T-helper 17 cell (primary cell): ENCODE measurements at places on chromosomes 13 and 19. TPM values are rescaled to one million over a fixed set of nuclear protein-coding genes. Genes with fewer than 3 reads are reported as not detected.
A peak's percentile ranks its signal among the peaks of the same experiment; 100 is the strongest.

The CPB2 gene
- not detected for total RNA-seq

DNA sequence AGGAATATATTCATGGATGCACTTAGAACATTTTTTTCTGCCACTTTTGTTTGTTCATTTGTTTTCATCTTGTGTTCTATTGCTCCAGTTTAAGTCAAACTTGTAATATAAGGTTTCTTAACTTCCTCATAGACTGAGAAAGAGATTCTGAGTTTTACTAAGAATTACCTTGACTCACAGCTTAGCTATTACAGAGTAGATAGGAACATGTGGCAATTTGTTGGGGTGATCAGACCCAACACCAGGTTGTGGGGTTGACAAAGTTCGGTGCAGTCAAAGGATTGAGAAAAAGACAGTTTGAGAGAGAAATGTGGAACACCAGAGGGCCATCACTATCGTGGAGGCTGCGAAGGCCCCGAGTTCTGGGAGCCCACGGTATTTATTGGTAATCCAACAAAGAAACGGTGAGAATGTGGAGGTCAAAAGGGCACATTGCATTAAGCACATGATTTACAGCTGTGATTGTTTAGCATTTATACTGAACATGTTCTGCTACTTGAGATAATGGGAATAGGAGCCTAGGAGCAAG, 2526.0 kb downstream of the PCDH9 start:
- no peak for DNase-seq
- H3K36me3 ChIP-seq: no peaks in the 10 kb centered on the region
- H3K27ac ChIP-seq: no peak overlapping the region

DNA sequence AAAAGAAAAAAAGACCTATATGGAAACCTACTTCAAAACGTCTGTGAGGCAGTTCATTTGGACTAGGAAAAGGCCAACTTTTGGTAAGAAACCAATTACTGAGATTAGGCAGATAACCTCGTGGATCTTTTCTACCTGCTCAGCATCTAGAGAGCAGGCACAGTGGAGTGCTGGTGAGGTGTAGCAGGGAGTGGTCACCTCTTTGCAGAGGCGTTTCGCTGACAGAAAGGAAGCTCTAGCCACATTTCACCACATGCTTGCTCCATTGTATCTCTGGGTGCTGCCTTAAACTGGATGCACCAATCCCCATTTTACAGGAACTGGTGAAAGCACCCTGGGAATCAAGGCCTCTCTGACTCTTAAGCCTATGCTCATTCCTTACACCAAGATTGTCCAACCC, 360.5 kb downstream of the LIG4 start:
- H3K36me3 ChIP-seq: no peaks in the 10 kb centered on the region
- H3K27ac ChIP-seq: no peak overlapping the region
- no peak overlapping the region for H3K4me3 ChIP-seq
- no peaks in the 10 kb centered on the region for H3K27me3 ChIP-seq
- no peaks in the 10 kb centered on the region for H3K4me1 ChIP-seq

DNA sequence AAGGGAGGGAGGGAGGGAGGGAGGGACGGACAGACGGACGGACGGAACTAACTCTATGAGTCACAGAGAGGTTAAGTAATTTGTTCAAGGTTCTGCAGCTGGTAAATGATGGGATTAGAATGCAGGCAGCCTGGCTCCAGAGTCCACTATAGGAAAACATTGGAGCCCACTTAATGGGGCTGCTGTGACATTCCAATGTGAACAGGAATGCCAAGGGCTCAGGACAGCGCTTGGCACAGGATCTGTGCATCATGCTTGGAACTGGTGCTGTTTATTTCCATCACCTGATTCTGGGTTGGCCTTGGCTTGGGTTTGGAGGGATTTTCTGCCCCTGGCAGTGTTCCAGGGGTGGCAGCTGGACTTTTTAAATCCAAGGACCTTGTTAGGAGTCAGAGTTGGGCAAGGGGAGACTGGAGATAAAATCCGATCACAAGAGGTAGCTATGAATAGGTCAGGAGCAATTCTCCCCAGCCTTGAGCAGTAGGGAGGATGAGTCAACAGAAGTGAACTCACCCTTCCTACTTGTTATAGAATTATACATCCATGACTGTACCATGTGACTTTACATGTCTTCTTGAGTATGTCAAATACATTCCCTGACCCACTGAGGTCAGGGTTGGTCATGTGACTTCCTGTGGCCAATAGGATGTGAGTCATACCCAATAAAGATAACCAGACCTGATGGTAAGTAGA, 7.8 kb upstream of the HIF3A start:
- no peaks in the 10 kb centered on the region for H3K36me3 ChIP-seq
- no peaks in the 10 kb centered on the region for H3K4me1 ChIP-seq
- no peak overlapping the region for H3K4me3 ChIP-seq

The CEACAM8 gene
- total RNA-seq: not detected

DNA sequence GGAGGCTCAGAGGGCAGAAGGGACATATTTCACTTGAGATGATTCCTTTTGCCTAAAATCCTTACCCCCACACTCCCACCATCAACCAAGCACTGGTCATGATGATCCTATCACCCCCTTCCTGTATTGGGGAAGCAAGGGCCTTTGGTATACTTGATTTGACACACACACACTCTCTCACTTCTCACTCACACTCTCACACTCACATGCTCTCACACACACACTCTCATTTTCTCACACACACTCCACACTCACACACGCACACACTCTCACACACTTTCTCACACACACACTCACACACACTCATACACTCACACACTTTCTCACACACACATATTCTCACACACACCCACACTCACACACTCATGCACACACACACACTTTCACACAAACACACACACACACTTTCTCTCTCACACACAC, 8.6 kb downstream of the RGCC start:
- DNase-seq: no peak
- peak overlapping the region; percentile 95 for H3K4me3 ChIP-seq
- peaks cover 70% of the 10 kb centered on the region for H3K4me1 ChIP-seq
- peaks cover 16% of the 10 kb centered on the region for H3K36me3 ChIP-seq
- peak overlapping the region; percentile 94 for H3K27ac ChIP-seq
- no peaks in the 10 kb centered on the region for H3K27me3 ChIP-seq

The PPP1R13L gene
- total RNA-seq: 3.4 TPM

DNA sequence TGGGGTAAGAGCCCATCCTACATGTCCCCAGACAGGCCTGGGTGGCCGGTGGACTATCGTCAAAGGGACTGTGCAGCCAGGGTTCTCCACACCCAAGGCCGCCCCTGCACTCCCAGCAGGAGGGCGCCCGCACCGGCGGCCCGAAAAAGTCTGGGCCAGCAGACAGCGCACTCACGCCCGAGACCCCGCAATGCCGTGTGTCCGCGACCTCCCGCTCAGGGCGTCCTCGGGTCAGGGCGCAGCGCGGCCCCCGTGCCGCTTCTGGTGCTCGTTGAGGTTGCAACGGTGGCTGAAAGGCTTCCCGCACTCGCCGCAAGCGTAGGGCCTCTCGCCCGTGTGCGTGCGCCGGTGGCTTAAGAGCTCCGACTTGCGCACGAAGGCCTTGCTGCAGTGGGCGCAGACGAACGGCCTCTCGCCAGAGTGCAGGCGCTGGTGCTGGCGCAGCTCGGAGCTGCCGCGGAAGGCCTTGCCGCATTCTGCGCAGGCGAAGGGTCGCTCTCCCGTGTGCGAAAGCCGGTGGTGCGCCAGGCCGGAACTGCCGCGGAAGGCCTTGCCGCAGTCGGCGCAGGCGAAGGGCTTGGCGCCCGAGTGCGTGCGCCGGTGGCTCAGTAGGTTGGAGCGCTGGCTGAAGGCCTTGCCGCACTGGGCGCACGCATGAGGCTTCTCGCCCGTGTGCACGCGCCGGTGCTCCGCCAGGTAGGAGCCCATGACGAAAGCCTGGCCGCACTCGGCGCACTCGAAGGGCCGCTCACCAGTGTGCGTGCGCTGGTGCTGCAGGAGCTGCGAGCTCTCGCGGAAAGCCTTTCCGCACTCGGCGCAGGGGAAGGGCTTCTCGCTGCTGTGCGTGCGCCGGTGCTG, 2.8 kb upstream of the A1BG start:
- peaks cover 2% of the 10 kb centered on the region for H3K4me1 ChIP-seq
- peak overlapping the region; percentile 41 for H3K27ac ChIP-seq
- no peak for DNase-seq
- H3K4me3 ChIP-seq: peak overlapping the region; percentile 57
- H3K36me3 ChIP-seq: no peaks in the 10 kb centered on the region

- H3K4me1 ChIP-seq: peaks cover 32% of the 10 kb centered on the region
- H3K4me3 ChIP-seq: no peak overlapping the region
- no peaks in the 10 kb centered on the region for H3K36me3 ChIP-seq
- no peak for DNase-seq
Observed at GRCh38 chr13:31890946-31891345, 140.6 kb upstream of the FRY start.

- H3K4me1 ChIP-seq: peaks cover 2% of the 10 kb centered on the region
- peaks cover 3% of the 10 kb centered on the region for H3K36me3 ChIP-seq
- H3K27me3 ChIP-seq: peaks cover 40% of the 10 kb centered on the region
- H3K27ac ChIP-seq: no peak overlapping the region
- H3K4me3 ChIP-seq: no peak overlapping the region
Observed at GRCh38 chr13:95540888-95541287, 11.6 kb upstream of the CLDN10 start.

DNA sequence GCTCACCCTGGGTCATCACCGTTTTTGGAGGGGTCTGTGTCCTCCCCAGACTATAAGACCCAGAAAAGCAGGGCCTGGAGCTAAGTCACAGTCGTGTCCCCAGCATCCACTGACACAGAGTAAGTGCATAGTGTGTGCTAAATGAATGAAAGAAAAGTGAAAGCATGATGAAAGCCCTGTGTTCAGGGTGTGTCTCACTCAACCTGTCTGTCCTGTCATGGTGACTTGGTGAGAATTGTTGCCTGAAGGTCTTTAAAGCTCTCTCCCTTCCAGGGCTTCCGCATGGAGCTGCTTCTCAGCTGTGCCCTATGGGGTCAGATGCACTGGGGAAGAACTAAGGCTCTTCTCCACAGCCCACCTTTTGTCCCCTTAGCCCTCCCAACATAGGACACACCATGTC, 20.5 kb upstream of the IGFL1 start:
- no peak for DNase-seq
- no peak overlapping the region for H3K27ac ChIP-seq
- H3K27me3 ChIP-seq: peaks cover 80% of the 10 kb centered on the region

- no peak overlapping the region for H3K4me3 ChIP-seq
- H3K4me1 ChIP-seq: no peaks in the 10 kb centered on the region
- H3K27ac ChIP-seq: no peak overlapping the region
- H3K36me3 ChIP-seq: peaks cover 3% of the 10 kb centered on the region
- DNase-seq: no peak
- H3K27me3 ChIP-seq: peaks cover 4% of the 10 kb centered on the region
Observed at GRCh38 chr13:23709536-23709935, 139.3 kb downstream of the TNFRSF19 start.

- no peak overlapping the region for H3K4me3 ChIP-seq
- no peak overlapping the region for H3K27ac ChIP-seq
- H3K27me3 ChIP-seq: no peaks in the 10 kb centered on the region
- H3K4me1 ChIP-seq: peaks cover 10% of the 10 kb centered on the region
Observed at GRCh38 chr19:6470173-6470572, 6.1 kb downstream of the CRB3 start.

DNA sequence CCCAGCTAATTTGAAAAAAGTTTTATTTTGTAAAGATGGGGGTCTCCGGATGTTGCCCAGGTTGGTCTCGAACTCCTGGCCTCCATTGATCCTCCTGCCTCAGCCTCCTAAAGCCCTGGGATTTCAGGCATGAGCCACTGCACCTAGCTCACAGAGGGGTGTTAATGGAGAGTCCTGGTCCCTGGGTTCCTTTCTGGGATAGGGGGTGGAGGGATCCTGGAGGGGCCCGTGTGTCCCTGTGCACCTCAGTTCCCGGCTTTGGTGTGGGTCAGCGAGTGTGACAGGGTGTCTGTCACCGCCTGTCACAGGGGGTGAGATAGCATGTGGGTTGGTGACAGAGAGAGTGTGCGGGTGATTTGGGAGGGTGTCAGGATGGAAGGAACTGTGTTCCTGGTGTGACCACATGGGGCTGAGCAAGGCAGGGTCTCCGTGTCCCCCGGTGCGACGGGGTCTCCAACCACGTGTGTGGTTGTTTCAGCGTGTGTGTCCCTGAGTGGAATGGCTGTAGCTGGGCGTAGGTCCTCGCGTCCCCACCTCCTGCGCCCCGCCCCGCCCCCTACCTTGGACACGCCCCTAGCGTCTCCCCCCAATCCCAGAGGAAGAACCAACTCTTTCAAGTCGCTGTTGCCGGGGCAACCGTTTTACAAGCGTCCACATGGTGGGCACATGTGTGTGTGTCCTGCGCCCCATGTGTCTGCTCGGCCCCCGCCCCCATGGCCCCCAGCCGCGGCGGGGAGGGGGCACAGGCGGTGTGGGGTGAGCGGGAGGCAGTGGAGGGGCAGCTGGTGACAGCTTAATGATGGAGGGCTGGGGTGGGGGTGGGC, 2.9 kb upstream of the NRTN start:
- peak overlapping the region; percentile 31 for H3K4me3 ChIP-seq
- peaks cover 12% of the 10 kb centered on the region for H3K4me1 ChIP-seq
- peaks cover 17% of the 10 kb centered on the region for H3K27me3 ChIP-seq
- H3K36me3 ChIP-seq: peaks cover 2% of the 10 kb centered on the region
- H3K27ac ChIP-seq: no peak overlapping the region

GRCh38 chr13:47129461-47129860, 232.6 kb upstream of the HTR2A start:
- no peaks in the 10 kb centered on the region for H3K36me3 ChIP-seq
- H3K27ac ChIP-seq: no peak overlapping the region
- H3K4me1 ChIP-seq: no peaks in the 10 kb centered on the region
- no peak overlapping the region for H3K4me3 ChIP-seq
- H3K27me3 ChIP-seq: peaks cover 21% of the 10 kb centered on the region

- H3K27ac ChIP-seq: no peak overlapping the region
- no peak overlapping the region for H3K4me3 ChIP-seq
- H3K36me3 ChIP-seq: peaks cover 3% of the 10 kb centered on the region
- peaks cover 14% of the 10 kb centered on the region for H3K4me1 ChIP-seq
Observed at GRCh38 chr19:32800754-32801153, 68.8 kb downstream of the SLC7A9 start.

DNA sequence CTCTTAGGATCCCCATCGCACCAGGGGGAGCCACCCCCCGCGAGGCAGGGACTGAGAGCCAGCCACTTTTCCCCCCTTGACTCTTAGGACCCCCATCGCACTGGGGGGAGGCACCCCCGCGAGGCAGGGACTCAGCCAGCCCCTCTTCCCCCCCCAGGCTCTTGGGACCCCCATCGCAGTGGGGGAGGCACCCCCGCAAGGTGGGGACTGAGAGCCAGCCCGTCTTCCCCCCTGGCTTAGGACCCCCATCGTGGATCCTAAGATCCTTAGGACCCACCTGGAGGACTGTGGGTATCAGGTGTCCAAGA, 365.2 kb upstream of the SPRY2 start:
- H3K27me3 ChIP-seq: no peaks in the 10 kb centered on the region
- no peaks in the 10 kb centered on the region for H3K36me3 ChIP-seq
- no peak for DNase-seq
- H3K4me1 ChIP-seq: no peaks in the 10 kb centered on the region
- no peak overlapping the region for H3K27ac ChIP-seq

GRCh38 chr19:30059741-30060457, 117.9 kb downstream of the URI1 start:
- no peak for DNase-seq
- peaks cover 11% of the 10 kb centered on the region for H3K27me3 ChIP-seq
- H3K4me1 ChIP-seq: no peaks in the 10 kb centered on the region
- no peaks in the 10 kb centered on the region for H3K36me3 ChIP-seq
- H3K4me3 ChIP-seq: no peak overlapping the region

GRCh38 chr13:32905864-32906180, 110.4 kb upstream of the KL start:
- DNase-seq: no peak
- H3K4me1 ChIP-seq: peaks cover 5% of the 10 kb centered on the region
- H3K27ac ChIP-seq: no peak overlapping the region
- H3K27me3 ChIP-seq: peaks cover 25% of the 10 kb centered on the region
